ENCODE measurements at places on chromosomes 5 and 9.

GRCh38 chr5:134073404-134073803, 41.1 kb upstream of the TCF7 start:
- no peak for DNase-seq

GRCh38 chr5:131171276-131171810, 599 bp downstream of the LYRM7 start:
- DNase-seq, result no peak

GRCh38 chr5:119389288-119390030, 33.6 kb downstream of the TNFAIP8 start:
- DNase-seq, result no peak

- DNase-seq, result no peak
Measured at GRCh38 chr5:61320860-61321259, 11.2 kb upstream of the ZSWIM6 start.

DNA sequence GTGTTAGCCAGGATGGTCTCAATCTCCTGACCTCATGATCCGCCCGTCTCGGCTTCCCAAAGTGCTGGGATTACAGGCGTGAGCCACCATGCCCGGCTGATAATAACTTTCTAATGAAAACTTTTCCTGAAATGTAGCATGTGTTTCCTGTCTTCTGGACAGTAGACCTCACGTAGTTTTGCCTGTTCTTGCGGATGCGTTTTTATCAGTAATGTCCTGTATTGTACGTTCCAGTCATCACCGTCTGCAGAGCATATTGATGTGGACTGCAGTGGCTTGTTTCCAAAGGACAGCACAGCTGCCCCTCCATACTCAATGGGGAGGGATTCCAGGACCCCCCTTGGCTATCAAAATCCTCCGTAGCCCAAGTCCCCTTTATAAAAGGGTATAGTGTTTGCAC, 12.8 kb downstream of the EXOC3 start:
- no peak for DNase-seq

DNA sequence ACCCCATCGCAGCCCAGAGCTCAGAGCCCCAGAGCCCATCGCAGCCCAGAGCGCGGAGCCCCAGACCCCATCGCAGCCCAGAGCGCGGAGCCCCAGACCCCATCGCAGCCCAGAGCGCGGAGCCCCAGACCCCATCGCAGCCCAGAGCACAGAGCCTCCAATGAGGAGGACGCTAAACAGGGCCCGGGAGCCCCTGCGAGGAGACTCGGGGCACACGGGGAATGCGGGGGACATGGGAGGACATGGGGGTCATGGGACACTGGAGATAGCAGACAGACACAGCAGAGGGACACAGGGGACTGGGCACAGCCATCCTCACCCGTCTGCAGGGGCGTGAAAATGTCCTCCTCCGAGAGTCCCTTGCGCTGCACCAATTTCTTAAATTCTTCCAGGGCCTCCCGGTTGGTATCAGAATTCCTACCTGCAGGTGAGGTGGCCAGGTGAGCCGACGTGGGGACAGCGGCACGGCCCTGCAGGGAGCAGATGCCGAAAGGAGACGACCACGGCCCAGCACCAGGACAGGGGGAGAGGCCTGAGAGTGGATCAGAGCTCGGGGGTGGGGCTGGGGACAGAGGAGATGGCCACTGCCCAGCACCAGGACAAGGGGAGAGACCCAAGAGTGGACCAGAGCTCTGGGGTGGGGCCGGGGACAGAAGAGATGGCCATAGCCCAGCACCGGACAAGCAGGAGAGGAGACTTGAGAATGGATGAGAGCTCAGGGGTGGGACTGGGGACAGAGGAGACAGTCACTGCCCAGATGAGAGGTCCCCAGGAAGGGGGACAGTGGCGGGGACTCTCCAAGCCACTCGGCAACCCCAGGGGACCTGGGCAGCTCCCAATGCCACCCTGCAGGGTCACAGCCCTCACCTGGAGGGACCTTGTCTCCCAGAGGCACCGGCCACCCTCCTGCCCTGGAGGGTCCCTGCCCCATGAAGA, 2.8 kb downstream of the OBP2B start:
- no peak for DNase-seq

GRCh38 chr5:56011835-56012234, 17.1 kb upstream of the IL6ST start:
- DNase-seq, result no peak

GRCh38 chr5:170493028-170493820, 10.6 kb upstream of the KCNIP1 start:
- no peak for DNase-seq

DNA sequence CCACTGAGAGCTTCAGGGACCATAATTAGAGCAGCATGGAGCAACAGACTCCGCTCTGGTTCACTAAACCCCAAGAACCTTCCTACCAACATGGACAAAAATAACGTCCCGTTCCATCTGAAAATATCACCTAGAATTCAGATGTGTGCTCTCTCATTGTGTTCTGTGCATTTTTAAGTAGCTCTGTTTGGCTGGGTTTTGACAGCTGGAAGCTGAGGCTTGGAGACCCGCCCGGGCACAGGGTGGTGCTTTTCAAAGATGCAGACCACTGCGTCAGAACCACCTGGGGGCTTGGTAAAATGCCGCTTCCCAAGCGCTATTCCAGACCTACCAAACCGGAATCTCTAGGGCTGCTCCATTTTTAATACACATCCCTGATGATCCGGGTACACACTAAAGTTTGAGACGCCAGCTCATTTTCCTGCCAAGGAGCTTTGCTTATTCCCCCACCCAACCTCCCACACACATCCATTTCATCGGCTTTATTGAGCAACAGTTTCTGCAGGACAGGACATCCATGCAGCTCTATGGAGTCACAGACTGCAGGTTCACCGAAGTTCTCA, 104.8 kb downstream of the GABBR2 start:
- DNase-seq, result no peak

- DNase-seq, result no peak
Measured at GRCh38 chr5:80255431-80255810, 427 bp downstream of the SERINC5 start.

DNA sequence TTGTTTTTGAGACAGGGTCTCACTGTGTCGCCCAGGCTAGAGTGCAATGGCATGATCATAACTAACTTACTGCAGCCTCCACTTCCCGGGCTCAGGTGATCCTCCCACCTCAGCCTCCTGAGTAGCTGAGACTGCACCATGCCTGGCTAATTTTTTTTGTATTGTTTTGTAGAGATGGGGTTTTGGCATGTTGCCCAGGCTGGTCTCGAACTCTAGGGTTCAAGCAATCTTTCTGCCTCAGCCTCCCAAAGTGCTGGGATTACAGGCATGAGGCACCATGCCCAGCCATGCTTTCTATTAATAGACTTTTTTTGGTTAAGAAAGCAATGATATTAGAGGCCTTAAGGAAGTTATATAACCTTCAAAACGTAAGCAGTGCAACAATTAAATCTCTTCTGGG, 23.3 kb downstream of the CLTA start:
- no peak for DNase-seq

DNA sequence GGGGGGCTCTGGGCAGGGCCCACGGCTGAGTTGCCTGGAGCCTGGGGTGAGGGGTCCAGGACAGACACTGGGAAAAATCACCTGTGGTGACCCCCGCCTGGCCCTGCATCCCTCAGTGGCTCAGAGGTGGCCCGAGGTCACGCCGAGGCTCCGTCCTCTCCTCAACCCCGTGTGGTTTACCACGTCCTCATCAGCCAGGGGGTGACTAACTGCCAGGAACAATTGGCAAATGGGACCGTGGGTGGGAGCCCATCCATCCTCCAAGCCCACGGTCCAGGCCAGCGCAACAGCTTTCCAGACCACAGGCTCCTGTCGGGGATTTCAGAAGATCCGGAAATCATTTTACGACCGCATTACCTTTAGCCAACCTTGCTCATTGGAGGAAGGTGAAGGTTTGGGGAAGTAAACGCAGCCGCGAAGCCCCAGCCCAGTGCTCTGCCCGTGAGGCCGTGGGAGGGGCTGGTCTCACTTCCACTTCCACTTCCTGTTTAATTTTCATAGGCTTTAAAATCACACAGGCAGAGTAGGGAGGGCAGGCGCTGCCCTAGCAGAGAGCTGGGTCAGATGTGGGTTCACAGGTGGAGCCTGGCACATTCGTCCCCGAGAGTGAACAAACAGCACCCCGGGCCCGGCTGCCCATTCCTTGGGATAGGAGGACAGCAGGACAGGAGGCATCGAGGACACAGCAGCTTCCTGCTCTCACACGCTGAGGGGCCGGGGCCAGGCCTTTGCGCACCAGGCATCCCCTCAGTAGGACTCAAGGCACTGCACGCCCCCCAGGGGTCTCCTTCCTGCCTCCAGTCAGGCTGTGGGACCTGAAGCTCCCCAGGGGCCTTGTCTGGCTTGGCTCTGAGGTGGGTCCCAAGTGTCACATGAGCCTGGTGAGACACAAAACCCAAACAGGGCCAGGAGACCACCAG, 19.8 kb upstream of the SLC9A3 start:
- peak; percentile 7 for DNase-seq

DNA sequence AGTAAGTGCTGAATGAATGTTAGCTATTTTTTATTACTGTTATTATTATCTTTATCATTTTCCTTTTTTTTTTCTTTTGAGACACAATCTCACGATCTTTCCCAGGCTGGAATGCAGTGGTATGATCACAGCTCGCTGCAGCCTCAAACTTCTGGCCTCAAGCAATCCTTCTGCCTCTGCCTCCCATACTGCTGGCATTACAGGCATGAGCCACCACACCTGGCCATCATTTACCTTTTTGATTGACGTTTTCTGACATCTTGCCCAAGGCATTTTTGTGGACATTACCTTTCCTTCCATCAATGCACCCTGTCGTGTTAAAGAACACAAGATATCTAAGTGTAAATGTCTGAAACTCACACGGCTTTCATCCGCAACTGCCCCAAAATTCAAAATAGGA, 138.2 kb downstream of the GAS1 start:
- no peak for DNase-seq

DNA sequence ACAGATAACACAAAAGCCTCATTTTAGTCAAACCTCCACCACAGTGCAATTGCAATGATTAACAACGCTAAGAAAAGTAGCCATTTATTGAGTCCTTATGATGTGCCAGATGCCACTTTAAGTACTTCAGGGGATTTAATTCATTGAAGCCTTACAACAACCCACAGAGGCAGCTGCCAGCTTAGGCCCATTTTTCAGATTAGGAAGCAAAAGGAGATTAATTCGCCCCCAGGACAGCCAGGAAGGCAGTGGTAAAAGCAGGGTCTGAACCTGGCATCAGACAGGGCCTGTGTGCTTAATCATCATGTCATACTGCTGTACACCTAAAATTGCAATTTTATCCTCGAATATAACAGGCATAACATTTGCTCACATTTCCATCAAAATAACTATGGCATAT, 23.9 kb downstream of the MED27 start:
- no peak for DNase-seq

- no peak for DNase-seq
Measured at GRCh38 chr9:99366183-99366582, 144.1 kb downstream of the SEC61B start.

DNA sequence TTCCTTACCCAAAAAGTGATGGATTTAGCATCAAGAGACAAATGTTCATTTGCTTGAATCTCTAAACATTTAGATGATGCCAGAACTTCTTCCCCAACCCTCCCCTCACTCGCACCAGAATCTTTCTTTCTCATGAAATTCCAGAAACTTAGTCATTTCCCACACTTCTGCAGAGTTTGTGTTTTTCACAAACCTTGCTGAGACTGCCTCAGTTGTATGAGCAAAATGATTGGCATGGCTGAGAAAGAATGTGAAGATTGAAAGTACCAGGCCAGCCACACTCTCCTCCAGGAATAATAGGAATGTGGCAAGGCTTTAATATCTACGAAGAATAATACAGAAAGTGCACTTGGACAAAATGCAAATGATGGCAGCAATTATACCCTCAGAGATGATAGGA, 428.3 kb upstream of the CDH6 start:
- no peak for DNase-seq

GRCh38 chr5:33841891-33842290, 49.9 kb downstream of the ADAMTS12 start:
- no peak for DNase-seq

DNA sequence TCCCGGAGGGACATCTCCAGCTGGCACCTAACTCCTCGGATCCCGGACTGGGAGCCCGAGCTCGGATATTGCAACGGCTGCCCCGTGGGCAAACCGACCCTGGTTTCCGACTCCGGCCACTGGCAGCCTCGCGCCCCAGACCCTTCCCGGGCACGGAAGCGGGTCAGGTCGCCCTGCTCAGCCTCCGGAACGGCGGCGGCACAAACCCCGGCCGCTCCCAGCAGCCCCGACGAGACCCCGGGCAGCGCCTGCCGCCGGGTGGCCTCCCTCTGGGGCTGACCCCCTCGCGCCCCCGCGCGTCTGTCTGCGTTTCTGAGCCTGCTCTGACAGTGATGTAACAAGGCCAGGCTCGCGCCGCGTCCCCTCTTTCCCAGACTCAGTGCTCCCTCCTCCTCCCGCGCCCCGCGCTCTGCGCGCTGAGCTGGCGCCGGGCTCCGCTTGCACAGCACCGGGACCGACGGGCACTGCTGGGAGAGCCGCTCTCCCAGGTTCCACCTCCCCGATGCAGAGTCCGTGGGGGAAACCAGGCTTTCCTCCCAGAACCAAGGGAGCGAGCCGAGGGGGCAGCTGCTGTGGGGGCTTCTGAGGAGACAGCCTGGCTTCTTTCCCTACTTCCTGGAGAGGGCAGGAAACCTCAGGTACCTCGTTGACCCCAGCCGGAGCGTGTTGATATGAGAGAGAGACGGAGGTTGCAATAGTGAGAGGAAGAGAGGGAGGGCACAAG, at the start of gene TMEM215:
Gene TMEM215, plus strand, starts transcription at position 373 of the 724 bp plus-strand sequence. CDS start 644 bp downstream, outside the sequence.
- DNase-seq, result no peak

DNA sequence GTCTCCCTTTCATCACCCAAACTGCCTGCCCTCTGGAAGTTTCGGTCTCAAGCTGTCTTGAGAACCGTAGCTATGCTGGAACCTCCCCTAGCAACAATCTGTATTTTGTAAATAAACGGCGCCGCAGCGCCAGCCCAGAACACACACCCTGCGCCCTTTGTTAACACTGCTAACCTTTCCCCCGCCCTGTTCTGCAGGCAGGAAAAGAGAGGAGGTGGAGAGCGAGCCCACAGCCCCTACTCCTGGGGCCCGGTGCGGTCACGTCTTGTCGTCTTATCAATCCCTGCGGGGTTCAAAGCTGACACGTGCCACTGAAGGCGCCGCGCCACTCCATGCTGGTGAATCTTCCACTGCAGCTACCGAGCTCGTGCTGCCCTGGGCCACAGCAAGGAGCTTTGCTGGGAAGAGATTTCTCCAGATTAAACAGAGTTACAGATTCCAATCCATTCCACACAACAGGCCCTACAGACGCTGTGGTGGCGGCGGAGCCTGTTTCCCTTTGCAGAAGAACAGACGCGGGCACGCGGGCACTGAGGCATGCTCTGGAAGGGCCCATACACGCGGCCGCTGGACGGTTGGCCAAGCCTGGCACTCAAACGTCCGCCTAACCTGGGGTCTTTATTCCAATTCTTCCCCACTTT, 25.3 kb downstream of the ZDHHC11B start:
- DNase-seq, result no peak

Measured in activated CD8-positive, alpha-beta memory T cell treated with anti-CD3 and anti-CD28 coated beads for 4 hours (primary cell).